ENCODE measurements at places on chromosomes 1 and 21. TPM values are rescaled to one million over a fixed set of nuclear protein-coding genes. Genes with fewer than 3 reads are reported as not detected.

Gene FAM72D
- total RNA-seq = 2.6 TPM

Gene EPHA8
- 6.0 TPM for total RNA-seq

Gene CLIC4
- total RNA-seq = 47.2 TPM

Gene AIRE
- 0.55 TPM for total RNA-seq

Gene TTC22
- total RNA-seq = 2.4 TPM

Gene SGIP1
- 48.1 TPM for total RNA-seq

Gene MSTO1
- 62.4 TPM for total RNA-seq

Gene ZSWIM5
- 13.7 TPM for total RNA-seq

Gene S100A7
- not detected for total RNA-seq

Gene DCST1
- total RNA-seq = 9.4 TPM

Gene NCAM2
- 22.4 TPM for total RNA-seq

Gene MIXL1
- 0.39 TPM for total RNA-seq

Gene PIK3CD
- 12.4 TPM for total RNA-seq

Gene C8A
- total RNA-seq = not detected

DNA sequence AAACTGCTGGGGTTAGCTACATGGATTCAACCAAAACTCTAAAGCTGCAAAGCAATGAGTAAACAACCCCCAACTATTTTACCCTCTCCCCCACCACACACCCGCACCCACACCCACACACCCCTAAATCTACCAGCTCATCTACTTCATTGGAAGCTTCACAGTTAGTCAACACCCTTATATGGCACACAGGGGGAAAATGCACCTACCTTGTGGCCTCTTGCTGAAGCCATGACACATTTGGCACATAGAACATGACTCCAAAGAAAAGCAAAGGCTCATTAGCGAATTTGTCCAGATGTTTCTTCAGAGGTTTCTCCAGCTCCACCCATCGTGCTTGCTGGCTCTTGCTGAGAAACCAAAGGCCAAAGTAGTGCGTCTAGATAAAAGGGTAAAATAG lies 99.8 kb downstream of the PTPN14 start:
- DNase-seq = no peak

GRCh38 chr1:89732643-89733222 lies 88.1 kb upstream of the LRRC8D start:
- no peak for DNase-seq

GRCh38 chr1:149962736-149963135 lies 26.1 kb upstream of the MTMR11 start:
- DNase-seq = no peak

DNA sequence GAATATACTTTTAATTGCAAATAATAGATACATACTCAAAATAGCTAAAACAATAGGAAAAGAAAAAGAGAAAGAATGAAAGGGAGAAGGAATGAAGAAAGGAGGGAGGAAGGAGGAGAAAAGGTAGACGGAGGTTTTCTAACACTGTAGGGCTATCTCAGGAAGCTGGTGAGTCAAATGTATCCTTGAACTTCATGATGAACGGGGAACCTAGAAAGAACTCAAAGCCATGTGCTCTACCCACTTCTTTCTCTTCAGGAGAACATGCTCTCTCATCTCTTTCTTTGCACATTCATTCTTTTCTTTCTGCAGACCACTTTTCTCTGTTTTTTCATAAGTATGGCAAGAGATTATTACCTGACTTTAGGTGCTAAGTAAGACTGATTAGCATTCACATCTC lies 37.3 kb upstream of the ZNF644 start:
- no peak for DNase-seq

DNA sequence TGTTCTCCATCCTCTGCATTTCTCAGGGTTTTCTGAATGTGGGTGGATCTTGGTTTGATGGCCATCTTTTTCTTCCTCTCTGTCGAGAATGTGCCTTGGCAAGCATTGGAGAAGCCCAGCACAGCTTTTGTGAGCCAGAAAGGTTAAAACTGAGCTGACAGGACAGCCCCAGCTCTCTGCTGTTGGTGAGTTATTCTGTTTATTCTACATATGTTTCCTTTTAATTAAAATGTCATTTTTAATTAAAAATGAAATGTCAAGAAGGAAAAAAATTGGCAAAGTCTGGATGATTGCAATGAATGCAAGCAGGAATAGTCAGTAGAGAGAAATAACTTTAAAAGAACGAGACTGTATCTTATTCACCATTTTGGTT lies 325.8 kb downstream of the PTBP2 start:
- no peak for DNase-seq

GRCh38 chr21:14581902-14582457 lies 35.9 kb upstream of the SAMSN1 start:
- no peak for DNase-seq

DNA sequence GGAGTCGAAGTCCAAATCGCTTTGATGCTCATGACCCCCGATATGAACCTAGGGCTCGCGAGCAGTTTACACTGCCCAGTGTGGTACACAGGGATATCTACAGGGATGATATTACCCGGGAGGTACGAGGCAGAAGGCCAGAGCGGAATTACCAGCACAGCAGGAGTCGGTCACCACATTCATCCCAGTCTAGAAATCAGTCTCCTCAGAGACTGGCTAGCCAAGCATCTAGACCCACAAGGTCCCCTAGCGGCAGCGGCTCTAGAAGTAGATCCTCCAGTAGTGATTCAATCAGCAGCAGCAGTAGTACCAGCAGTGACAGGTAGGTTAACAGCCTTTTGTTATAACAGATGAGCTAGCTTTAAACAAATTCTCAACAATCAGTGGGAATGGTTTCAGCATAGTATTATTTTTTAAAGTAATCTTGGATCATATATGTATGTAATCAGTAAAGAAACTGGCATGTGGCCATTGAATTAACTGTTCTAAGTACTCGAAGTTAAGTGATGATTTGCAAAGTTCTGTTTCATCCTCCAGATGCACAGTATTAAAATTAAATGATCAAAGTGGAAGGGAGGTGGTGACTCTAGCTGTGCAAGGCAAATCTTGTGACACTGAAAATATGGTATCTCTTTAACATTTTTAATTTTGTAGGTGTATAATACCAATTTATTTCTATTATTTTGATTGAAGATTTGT lies 29.0 kb downstream of the SPEN start:
- no peak for DNase-seq

DNA sequence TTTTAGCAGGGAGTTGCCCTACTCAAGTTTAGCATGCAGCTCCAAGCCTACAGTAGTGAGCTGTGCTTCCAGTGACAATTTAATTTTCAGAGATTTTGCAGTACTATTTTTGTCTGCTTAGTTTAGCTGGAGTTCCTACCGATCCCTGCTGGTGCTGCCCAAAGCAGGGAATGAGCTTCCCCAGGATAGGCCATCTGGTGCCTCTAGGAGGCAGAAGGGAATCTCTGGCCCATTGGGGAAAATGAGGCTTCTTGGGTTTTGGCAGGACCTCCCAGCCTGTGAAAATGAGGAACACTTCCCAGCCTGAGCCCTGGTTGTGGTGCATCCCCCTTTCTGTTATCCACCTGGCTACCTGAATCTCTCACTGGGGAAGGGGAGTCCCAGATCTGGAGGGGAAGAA lies 149.2 kb downstream of the RASAL2 start:
- DNase-seq = no peak

- DNase-seq = no peak
Measured at GRCh38 chr1:213444224-213444623, 393.2 kb downstream of the RPS6KC1 start.

DNA sequence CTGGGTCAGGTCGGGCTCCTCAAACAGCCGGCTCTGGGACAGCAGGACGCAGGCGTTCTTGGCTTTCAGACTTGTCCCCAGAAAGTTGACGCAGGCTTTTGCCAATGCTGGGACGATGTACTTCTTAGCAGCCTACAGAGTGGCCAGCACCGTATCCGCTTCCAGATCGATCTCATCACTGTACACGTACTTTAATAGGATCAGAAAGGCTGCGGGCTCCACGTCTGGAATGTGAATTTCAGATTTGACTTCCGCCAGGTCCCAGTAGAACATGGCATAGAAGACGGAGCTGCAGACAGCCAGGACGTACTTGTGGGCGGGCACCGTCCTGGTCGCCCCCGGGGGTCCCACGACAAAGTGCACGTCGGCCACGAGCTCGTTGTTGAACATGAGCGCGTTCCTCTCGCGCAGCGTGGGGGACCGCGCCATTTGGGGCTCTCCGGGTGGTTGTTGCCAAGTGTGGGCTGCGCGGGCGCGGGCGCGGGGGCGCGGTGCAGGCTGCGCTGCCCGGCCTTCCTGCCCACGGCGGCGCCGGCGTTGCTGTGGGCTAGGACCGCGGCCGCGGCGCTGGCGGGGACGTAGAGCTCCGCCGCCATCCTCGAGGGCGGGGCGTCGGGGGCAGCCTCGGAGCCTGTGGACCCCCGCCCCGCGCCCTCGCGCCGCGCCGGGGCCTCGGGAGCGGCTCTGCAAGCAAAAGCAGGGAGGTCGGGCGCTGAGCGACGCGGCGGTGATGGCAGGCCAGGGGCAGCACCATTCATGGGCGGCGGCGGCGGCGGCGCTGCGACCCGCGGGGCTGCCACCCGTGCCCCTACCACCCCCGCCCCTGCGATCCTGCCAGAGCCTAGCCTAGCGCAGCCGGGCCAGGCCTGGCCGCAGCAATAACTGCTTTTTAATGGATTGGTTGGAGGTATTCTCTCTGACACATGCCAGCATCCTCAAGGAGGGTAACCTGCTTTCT lies 10.6 kb downstream of the CNR2 start:
- DNase-seq = no peak

- no peak for DNase-seq
Measured at GRCh38 chr21:38297194-38297631, 40.4 kb downstream of the KCNJ15 start.

DNA sequence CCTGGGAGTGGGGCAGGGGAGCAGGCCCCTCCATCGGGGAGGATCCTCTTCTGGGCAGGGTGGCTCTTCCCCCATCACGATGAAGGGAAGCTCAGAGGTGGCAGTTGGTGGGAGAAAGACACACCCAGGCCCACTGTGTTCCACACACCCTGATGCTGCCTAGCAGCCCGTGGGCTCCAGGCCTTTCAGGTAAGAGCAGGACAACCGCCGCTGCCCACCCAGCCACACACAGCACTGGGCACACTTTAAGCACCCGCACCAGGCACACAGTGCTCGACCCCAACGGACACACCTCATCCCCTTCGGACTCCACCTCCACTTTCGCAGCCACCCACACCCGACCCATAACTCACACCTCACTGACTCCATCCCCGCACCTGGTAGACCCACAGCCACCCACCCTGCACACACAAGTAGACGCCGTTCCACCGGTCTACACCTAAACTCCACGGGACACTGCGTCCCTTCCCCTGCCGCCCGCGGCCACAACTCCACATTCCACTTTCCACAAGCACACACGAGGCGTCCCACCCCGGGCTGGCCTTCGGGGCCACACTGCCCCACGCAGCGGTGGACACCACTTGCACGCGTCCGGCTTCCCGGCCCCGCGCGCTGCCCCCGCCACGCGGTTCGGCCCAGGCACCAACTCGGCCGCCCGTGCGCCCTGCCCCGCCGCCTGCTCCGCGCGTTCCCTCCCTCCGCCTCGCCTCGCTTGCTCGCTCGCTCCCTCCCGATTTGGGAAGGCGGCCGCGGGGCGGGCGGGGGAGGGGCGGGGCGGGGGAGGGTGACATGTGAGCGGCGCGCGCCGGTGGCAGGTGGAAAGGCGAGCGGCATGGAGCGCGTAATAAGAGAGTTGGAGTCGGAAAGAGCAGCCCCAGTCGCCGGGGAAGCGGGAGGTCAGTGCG lies at the start of gene KCNQ4:
Gene KCNQ4 (plus strand): TSS at position 787 of the 905 bp plus-strand sequence. CDS start 307 bp downstream, outside the sequence.
- peak; percentile 54 for DNase-seq

DNA sequence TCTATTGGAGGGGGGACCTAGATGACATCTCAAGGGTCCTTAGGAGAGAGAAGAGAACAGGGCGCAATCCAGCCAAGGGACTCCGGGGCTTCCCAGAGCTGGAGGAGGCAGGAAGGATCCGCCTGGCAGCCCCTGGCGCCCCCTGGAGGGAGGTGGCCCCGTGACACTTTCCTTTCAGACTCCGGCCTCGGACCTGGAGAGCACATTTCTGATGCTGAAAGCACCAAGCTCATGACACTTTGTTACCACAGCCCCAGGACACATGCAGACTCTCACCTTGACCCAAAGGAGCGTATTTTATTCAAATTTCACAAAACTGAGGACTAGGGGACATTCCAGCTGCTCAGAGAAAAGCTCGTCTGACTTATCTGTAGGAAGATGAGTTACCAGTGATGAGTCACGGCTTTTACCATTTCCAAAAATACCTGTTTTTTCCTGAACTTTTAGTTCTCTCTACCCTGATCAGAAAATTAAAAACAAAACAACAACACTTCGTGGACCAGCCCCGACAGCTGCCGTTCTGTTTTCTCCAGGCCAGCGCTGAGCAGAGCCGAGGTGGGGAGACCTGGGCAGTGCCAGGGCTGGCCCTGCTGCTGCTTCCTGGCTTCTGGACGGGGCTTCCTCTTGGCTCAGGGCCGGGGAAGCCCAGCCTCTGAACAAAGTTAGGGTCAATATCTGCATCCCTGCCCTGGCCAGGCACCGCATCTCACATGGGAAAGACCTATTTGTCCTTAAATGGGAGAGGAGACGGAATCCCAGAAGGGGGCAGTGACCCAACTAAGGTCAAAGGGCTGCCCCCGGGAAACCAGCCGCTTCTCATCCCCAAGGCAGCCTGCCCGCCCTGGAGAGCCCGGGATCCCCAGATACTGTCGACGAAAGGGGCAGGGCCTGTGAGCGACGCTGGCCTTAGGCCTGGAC lies 21.6 kb upstream of the POFUT2 start:
- peak; percentile 82 for DNase-seq

- DNase-seq = peak; percentile 65
Measured at GRCh38 chr1:84724128-84724860, 34.0 kb upstream of the SSX2IP start.

DNA sequence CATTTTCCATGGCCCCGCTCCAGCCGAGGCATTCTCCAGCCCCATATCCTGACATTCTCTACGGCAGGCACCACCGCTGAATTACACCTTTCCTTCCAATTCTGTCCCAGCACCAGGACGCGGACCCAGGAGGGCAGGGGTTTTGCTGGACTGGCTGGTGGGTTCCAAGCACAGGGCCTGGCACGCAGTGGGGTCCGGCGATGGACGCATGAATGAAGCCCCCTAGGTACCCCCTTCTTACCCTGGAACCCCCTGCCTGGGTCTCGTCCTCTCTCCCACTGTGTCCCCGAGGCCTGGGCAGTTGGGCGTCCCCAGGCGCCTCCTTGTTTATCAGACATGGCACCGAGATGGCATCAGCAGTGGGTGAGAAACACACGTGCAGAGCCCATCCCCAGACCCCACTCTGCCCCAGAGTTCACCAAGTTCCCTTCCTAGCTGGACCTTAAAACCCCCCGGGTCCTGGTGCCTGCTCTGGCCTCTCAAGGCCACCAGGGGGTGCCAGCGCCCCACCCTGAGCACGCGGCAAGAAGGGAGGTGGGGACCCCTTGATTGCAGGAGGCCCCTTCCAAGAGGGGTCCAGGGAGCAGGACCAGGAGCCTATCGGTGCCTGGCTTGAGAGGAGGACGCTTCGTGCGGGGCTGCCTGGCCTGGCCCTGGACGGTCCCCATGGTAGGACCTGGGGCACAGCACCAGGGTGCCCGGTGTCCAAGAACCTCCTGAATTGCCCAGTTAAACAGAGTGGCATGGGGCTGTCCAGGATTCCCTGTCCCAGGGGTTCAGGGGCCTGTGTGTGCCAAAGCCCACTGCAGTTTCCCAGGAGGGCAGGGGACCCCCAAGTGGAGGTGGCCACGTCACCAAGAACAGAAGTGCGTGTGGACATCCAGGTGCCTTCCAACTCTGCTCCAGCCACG lies 46.1 kb downstream of the MEGF6 start:
- no peak for DNase-seq

GRCh38 chr21:36381841-36382589 lies 3.2 kb upstream of the CHAF1B start:
- DNase-seq = no peak

GRCh38 chr1:236010443-236010842 lies 54.4 kb downstream of the NID1 start:
- DNase-seq = no peak
